ENCODE measurements at places on chromosomes 6 and 20.

DNA sequence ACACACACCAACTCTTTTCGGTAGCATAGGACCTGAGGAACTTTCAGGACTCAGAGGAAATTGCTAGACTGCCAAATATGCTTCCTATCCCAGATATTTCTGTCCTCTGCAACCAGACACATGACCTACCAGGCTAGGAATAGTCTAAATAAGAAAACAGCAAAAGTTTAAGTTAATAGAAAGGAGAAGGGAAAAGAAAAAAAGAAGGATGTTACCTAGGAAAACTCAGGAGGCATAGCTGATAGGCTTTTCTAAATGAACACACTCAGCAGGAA lies 74.6 kb downstream of the MAP3K5 start:
- no peak for DNase-seq

- no peak for DNase-seq
Measured at GRCh38 chr20:14232650-14233049, 104.8 kb downstream of the FLRT3 start.

GRCh38 chr20:57322476-57322875 lies 7.1 kb upstream of the SPO11 start:
- DNase-seq = no peak

DNA sequence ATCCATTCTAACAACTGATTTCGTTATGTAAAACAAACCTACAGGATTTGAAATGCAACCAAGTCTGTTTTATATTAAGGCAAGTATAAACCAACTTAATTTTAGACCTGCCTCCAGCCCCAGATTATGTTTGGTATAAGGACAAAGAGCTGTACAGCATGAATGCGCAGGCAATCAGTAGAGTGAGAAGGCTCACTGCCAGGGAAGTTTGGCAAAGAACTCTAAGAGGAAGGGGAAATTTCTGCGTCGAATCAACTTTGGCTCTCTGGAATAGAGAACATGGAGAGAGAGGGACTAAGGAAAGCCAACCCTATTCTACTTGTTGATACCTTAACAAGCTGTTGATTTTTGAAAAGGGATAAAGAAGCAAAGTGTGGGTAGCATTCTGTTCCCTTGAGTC lies 96.9 kb upstream of the FOXO3 start:
- no peak for DNase-seq

- DNase-seq = no peak
Measured at GRCh38 chr6:14451594-14452374, 334.2 kb downstream of the CD83 start.

DNA sequence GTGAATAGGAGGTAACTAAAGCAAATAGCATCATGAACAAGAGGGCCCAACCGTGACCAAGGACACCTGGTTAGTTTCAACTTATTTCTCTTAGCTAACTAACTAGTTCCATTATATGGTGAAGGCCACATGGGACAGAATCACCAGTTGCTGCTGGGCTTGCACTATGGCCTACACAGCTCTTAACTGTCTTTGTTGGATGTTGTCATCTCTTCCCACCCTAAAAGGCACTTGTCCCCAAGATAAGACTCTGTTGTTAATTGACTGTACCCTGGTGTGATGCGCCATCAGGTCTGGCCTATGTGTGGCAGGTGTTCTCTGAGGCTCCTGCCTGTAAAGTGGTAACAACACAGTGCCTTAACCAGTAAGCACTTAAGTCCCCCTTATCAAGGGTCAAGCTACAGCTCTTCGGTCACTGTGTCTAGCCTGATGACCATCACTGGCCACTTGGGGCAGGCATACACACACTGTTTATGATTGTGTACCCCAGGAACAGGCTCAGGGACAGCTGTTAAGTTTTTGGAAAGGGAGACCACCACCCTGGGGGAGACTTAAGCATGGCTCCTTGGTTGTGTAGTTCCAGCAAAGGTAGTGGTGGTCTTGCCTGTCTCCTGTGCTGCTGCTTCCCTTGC lies 51.2 kb downstream of the CHD6 start:
- no peak for DNase-seq

Data from neuronal stem cell (in vitro differentiated cells).